ENCODE measurements at places on chromosomes 1 and 21. TPM values are rescaled to one million over a fixed set of nuclear protein-coding genes. Genes with fewer than 3 reads are reported as not detected.

GRCh38 chr1:110477041-110477440, 26.1 kb downstream of the PROK1 start:
- no peak for DNase-seq

DNA sequence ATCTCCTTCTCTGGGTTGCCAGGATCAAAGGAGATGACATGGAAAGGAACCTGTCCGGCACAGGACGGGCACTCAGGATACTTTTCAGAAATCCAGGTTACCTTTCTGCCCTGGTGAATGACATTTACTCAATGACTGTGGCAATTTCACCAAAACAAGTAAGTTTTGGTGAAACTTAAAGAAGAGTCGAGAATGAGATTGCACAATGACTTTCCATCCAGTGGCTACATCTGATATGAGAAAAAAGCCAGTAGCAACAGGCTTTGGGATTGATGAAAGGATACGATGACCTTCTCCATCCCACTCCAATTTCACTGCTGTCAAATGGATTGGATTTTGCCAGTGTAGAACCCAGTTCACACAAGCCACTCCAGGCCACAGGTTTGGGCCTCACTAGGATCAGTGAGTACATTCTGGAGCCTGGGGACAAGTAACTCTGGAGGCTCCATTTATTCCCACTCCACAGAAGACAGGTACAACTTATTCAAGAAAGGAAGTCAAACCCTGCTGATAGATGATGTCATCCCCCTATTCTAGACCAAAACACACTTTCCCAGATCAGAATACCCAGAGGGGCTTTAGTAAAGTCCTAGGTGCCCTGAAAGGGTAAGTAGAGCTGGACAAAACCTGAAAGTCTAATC, 63.3 kb downstream of the PLPP3 start:
- no peak for DNase-seq

GRCh38 chr1:88070956-88071355, 613.1 kb upstream of the PKN2 start:
- no peak for DNase-seq

DNA sequence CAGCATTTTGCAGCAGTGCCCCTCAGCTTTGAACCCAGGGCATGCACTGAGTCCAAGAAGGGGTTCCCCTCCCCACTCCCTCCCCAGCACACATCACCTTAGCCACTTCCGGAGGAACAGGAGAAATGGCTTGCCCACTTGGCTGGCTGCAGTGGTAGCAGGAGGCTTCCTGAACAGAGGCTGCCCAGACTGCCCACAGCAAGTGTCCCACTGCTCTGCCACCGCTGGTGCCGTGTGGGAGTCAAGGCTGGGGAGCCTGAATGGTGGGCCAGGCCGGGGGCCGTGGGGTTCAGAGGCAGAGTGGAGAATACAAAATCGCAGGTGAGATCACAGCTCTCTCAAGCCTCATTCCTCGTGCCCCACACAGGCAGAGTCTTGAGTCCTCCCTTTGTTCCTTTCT, 34.5 kb downstream of the CD247 start:
- DNase-seq = peak; percentile 76

The SPRR2B gene
- total RNA-seq = not detected

DNA sequence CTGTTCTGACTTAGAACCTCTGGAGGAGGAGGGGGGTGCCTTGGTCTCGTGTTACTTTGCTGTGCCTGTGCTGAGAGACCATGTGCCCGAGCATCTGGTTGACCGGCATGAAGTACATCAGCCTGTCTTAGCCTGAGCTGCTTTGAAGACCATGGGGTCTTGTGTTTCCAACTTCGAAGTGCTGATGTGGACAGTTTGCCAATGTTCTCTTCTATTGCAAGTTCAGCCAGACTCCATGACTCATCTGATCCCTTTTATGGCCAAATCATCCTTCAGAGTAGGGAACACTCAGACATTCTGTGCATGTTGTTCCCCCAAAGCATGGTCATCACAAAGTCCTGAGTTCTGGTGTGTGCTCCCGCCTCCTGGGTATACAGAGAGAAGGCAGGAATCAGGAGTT, 6.0 kb upstream of the PLA2G2C start:
- no peak for DNase-seq

- DNase-seq = no peak
These were observed 16.0 kb downstream of the TEX35 start for GRCh38 chr1:178528953-178529335.

DNA sequence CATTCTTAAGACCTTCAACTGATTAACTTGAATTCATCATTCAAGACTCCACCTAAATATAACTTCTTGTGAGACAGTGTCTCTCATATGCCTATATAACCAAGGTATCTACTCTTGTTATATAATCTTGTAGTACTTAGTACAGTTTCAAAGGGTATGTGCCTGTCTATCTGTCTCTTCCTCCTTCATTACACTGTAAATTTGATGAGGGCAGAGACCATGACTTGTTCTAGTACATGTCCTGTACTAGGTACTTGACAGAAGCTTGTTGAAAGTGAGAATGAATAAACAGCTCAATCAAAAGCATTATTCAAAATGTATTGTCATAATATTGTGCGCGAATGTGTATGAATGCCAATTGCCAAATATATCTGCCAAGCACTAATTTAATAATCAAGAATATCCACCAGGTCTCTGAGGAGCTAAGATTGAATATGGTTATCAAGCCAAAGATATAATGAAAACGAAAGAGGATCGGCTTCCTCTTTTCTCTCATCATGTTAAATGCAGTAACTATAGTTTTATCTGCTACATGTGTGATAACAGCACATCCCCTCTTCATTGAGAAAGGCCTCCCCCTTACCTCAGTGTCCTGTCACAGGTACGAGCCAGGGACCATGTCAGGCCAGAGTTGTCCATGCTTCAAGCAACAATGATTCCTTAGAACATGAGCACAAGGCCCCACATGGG, 117.3 kb downstream of the UCHL5 start:
- DNase-seq = no peak

- no peak for DNase-seq
These were observed 251.3 kb upstream of the FGGY start for GRCh38 chr1:59045636-59046035.

DNA sequence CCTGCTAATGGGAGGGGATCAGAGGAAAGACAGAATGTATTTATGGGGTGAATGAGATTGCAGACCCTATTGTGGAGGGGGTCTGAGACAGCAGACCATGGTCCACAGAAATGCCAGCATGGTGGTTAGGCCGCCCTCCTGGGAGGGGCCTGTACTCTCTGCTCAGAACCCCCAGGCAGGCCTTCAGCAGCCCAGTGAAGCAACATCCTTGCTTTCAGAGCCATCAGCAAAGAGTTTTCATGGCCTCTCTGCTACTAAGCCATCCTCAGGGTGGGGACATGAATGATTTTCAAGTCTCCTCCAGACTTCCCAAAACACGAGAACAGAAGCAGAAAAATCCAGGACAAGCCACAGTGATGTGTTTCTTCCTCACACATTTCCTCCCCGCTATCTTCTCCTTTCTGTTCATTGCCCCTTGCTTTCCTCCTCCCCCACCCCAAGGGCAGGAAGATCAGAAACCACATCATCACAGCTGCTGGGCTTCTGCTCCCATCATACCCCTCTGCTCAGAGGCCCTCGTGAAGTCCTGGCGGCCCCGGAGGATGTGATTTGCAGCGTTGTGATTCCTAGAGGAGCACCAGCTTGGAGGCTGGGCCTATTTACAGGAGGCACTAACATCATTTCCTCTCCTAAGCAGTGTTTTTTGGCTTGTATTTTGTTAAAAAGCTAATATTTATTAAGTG, 48.0 kb downstream of the ABCA4 start:
- DNase-seq = no peak

- DNase-seq = no peak
These were observed 13.2 kb upstream of the MAP1LC3C start for GRCh38 chr1:242011894-242012660.

The APOBEC4 gene
- not detected for total RNA-seq
